ENCODE measurements at places on chromosomes 16 and 17.
A peak's percentile ranks its signal among the peaks of the same experiment; 100 is the strongest.

DNA sequence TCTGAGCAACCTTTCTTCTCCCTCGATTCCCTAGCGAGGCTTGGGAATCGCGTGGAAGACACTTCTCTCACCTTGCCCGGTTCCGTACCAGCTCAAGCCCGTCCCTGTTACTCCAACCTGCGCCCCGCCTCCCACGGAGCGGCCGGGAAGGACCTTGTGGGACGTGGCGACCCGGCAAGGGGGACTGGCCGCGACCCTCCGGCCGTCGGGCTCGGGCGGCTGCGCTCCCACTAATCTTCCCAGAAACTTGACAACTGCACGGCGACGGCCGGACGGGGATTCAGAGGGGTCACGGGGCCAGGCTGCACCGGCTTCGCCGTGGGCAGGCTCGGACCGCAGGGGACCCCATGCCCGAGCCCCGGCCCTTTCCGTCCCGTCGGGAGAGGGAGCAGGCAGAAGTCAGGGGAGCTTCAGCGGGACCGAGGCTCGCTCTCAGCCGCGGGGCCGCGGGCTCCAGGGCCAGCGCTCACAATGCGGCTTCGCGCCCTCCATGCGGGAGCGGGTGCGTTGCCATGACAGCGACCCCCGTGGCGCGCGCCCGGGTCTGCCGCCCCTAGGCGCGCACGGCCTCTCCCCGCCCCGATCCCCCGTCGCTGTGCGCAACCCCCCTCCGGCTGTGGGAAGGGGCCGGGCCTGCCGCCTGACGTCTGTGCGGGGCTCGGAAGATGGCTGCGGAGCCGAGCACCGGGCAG is at the start of gene SGSM2:
TSS of gene SGSM2 (plus strand) at position 650 of the 692 bp plus-strand sequence. CDS start 188 bp downstream, outside the sequence.
- DNase-seq, result peak; percentile 54

- no peak for DNase-seq
Observed at GRCh38 chr16:22397931-22398330, 23.5 kb upstream of the CDR2 start.

GRCh38 chr17:13030056-13030455 is 12.2 kb upstream of the ELAC2 start:
- no peak for DNase-seq

DNA sequence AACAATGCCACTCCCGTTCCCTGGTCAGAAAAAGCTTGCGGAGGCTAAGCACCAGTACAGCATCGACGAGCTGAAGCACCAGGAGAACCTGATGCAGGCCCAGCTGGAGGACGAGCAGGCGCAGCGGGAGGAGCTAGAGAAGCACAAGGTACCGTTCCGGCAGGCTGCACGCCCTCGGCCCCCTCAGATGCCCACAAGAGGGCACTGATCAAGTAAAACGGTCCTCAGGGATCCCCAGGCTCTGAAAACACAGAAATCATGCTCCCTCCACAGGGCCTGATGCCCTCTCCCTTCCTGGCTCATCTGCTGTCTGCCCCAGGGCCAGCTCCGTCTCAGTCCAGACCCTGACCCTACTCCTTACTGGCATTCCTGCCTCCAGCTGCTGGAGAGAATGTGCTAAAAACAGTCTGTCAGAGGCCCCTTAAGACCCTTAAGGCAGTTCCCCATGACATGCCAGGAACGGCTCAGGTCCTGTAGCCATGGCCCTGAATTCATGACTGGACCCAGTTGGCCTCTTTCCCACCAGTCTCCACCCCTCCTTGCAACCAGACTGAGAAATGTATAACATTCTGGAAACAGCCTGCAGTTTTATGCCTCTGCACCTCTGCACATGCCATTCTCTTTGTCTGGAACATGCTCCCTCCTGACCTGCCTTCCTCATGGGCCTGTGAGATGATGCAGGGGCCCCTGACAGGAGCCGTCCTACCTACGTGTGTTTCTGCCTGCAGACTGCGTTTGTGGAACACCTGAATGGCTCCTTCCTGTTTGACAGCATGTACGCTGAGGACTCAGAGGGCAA is 21.8 kb downstream of the DRC3 start:
- peak; percentile 19 for DNase-seq

- no peak for DNase-seq
Observed at GRCh38 chr17:63843910-63844677, 1.6 kb upstream of the SMARCD2 start.

- peak; percentile 73 for DNase-seq
Observed at GRCh38 chr16:67917852-67918236, 13.8 kb downstream of the CTRL start.

GRCh38 chr17:78408476-78409050 is 30.1 kb downstream of the PGS1 start:
- DNase-seq, result no peak

DNA sequence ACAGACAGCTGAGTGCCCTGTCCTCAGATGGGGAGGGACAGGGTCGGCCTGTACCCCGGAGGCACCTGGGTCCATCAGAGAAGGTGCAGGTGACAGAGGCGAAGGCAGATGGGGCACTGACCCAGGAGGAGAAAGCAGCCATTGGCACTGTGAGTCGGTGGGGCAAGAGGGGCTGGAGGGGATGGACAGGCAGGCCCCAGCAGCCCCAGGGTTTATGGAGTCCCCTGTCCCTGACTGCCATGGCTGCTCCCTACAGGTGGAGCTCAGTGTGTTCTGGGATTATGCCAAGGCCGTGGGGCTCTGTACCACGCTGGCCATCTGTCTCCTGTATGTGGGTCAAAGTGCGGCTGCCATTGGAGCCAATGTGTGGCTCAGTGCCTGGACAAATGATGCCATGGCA is 32.1 kb downstream of the ANKRD40 start:
- no peak for DNase-seq

DNA sequence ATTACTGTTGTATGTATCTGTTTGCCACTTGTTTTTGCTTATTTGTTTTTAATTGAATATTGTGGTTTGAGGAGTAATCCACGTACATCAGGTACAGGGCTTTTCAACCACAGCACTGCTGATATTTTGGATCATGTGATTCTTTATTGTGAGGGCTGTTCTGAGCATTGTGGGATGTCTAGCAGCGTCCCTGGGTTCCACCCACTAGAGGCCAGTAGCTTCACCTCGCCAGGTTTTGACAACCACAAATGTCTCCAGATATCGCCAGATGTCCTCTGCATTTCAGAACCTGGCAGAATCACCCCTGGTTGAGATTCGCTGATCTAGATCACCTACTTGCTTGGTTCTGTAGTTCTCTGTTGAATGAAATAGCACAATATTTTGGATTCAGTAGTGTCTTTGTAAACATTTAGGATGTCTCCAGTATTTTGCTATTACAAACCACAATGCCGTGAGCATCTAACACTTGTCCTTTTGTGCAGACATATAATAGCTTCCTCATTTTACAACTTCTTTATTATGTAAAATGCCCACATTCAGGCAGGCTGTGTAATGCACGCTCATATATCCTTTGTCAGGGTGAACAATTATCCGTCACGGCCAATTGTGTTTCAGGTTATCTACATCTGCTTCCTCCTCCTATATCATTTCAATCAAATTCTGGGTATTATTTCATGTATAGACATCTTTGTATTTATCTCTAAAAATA is 380.3 kb downstream of the SNX29 start:
- DNase-seq, result no peak

DNA sequence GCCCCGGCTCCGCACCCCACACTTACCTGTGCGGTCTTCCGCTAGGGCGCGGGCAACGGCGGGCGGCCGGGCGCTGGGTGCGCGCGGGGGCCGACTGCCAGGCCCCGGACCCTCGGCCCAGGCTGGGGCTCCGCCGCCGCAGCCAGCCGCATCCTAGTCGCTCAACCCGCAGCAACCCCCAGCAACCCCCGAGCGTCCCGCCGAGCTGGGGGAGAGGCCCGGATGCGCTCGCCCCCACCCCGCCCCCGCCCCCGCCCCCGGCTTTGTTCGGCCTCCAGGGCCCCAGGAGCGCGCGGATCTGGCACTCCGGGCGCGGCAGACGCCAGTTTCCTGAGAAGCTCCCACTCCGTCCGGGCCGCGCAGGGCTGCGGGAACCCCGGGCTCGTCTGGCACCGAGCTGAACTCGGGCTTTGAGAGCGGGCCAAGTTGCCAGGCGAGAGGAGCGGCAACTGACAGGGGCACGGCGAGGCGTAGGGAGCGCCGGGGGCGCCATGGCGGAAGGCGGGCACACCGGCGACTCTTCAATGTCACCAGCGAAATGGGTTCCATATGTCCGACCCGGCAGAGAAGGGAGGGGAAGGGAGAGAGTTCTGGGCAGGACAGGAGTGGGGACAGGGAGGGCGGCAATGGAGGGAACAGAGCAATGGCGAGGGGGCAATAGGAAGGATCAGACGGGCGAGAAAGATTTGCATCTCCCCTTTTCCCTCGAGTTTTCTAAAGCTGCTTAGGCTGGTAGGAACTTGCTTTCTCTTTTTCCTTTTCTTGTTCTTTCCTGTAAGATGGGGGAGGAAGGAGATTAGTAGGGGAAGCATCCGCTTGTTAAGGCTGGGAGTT is 13.7 kb downstream of the HOXB4 start:
- no peak for DNase-seq

DNA sequence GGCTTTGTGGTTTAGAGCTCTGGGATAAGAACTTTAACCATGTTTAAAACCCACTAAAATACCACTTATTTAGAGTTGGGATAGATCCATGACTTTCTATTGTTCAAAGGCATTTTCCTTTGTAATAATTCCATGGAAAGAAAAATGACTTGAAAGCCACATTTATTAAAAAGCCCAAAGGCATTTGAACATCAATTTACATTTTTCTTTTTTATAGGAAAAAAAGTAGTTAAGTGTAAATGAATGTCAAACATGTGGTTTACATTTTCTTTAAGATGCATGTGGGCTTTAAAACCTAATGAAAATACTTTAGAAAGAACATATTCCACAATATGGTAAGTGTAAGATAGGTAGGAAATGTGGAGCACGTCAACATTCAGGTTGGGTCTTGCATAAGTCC is 443.2 kb downstream of the TOX3 start:
- DNase-seq, result no peak

DNA sequence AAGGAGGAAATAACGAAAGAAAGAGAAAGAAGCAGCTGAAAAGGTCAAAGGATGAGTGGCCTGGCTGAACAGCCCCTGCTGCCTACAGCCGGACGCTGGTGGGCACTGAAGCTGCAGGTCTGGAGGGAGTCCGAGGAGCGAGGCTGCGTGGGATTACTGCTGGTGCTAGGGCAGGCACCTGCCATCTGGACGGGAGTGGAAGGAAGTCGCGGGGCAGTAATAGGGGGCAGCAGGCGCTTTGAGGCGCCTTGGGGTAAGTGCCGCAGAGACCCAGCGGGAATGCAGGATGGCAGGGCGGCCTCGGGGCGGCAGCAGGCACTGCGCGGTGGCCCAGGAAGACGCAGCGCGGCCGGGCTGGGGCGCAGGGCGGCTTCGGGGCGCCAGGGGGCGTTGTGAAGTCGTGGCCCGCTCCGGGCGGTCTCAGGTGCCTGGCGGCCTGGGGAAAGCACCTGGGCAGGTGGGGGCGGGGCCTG is 303 bp upstream of the SCNN1G start:
- peak; percentile 77 for DNase-seq

DNA sequence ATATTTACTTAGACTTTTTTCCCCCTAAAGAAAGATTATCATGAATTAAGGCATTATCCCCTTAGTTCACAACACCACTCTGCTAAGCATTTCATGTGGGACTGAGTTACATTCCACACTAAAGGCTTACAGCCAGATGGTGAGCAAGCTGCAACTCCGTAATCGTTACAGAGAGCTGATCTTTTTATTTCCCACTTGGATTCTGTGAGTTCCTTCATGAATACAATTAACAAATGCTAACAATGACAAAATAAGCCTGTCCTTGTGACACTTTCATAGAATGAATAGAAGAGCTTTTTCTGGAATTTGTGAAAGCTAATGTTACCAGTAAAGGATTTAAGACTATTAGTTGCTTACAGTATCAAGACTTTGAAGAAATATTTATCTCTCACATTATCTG is 8.7 kb downstream of the OGFOD1 start:
- no peak for DNase-seq

DNA sequence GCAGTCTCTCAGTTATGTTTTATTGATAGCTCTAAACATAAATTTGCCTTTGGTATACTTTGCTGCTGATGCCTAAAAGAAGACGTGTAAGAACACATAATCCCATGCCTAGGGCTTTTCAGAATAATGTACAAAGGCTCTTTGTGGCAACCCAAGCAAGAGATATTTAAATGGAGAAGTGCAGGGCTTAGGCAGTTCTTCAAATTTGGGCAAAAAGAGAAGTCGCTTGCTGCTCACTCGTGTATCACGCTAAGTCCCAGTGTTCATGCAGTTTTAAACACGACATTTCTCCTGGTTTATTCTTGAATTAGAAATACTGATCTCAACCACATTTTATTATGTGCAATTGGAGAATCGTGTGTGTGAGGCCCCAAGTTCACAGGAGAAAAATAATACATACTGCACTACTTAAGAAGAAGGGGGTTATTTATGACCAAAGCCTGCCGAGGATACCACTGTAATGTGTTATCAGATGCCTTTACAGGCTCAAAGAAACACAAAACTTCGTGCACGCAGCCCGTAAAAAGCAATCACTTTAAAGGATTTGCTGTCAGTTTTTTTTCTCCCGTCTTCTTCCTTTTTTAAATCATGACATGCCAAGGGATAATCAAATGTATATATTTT is 22.5 kb upstream of the IRX6 start:
- no peak for DNase-seq

DNA sequence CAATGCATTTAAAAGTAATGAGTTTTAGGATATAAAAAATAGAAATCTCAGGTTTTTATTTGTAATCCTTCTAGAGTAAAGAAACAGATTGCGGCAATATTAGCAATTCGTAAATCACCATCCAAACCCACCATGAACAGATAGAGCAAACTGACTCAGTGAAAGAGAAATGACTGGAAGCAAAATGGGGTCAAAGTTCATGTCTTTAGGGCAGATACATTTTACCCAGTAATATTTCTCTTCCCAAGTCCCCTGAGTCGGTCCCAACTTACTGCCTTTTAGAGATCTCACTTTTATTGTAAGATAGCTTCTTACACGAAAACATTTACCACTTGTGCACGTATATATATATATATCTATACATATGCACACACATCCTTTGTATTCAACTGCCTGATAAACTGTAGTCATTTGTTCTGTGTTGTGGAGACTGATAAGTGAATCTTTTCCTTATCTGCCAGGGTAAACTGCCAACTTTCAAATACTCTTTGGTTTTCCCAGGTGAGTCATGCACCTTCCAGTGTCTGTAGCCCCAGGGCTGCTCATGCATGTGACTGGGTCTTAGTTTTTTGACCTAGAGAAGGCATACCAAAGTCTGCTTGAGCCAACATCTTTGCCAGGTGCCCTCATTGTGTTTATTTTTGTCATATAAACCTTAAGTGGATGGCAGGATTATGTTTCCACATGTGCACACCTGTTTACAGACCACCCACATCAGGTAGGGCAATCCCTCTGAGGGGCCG is 7.8 kb upstream of the IRF8 start:
- no peak for DNase-seq

GRCh38 chr17:40648384-40648968 is 858 bp upstream of the SMARCE1 start:
- no peak for DNase-seq

DNA sequence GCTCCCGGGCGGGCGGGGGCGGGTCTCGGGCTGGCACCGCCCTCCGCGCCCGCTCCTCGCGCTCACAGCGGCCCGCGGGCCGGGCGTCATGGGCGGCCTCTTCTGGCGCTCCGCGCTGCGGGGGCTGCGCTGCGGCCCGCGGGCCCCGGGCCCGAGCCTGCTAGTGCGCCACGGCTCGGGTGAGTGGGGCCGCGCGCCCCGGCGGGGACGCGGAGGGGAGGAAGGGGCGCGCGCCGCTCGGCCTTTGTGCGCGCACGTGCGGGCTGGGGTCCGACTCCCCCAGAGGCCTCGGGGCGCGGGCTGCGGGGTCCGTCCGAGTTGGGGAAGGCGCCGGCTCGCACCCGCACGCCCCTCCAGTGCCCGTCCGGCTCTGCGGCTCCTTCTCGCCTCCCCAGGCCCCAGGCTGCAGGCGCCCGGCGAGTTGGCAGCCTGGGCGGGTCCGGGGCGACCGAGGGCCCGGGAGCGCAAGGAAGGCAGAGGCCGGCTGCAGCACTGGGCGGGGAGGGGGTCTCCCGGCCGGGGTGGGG is at the start of gene NME4:
TSS of gene NME4 (plus strand) at position 65 of the 527 bp plus-strand sequence. CDS start at position 89, 24 bp downstream.
- DNase-seq, result no peak
